Nucleus accumbens (tissue), 56 donors: ENCODE measurements at places on chromosomes 6 and 20.
A peak's percentile ranks its signal among the peaks of the same experiment; 100 is the strongest.

DNA sequence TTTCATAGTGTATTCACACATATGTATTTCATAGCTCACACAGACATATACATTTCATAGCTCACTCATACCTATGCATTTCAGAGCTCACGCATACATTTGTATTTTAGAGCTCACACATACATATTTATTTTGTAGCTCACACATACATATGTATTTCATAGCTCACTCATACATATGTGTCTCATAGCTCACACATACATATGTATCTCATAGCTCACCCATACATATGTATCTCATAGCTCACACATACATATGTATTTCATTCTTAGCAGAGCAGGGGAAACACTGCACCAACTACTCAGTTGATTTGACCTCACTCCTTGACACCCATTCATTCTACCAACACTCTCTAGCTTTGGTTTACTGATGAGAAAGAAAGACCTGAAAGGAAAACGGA, 713.6 kb downstream of the QKI start:
- DNase-seq = no peak

- no peak for DNase-seq
Observed at GRCh38 chr6:4174042-4174441, 38.7 kb upstream of the ECI2 start.

GRCh38 chr20:25699914-25700313, 3.3 kb upstream of the ZNF337 start:
- DNase-seq = no peak

- no peak for DNase-seq
Observed at GRCh38 chr6:43974643-43975230, 152.5 kb downstream of the MRPL14 start.

- DNase-seq = no peak
Observed at GRCh38 chr6:150899231-150899630, 33.7 kb downstream of the MTHFD1L start.

DNA sequence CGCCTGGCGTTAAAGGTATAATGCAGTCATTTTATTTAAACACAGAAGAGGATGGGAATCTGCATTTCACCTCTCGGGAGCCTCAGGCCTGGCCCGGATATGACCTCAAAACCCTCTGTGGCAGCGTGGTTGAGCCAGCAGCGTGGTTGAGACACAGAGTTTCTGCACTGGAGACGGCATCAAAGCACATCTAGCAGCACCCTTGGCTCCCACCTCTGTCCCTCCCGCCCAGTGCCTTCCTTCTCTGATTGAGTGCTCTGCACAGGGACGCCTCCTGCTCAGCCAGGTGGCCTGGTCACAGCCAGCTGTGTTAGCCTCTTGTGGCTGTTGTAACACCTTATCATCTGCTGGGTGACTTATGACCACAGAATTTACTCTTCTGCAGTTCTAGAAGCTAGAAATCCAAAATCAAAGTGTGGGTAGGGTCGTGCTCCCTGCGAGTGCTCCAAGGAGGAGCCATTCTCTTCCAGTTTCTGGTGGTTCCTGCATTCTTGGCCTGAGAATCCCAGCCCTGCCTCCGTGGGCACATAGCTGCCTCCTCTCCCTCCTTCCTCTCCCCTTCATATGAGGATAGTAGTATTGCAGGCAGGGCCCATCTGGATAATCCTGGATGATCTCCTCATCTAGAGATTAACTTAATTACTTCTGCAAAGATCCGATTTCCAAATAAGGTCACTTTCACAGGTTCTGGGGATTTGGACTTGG, 156.7 kb downstream of the SYCP2 start:
- no peak for DNase-seq

GRCh38 chr6:43784049-43784855, 14.2 kb downstream of the VEGFA start:
- DNase-seq = no peak

DNA sequence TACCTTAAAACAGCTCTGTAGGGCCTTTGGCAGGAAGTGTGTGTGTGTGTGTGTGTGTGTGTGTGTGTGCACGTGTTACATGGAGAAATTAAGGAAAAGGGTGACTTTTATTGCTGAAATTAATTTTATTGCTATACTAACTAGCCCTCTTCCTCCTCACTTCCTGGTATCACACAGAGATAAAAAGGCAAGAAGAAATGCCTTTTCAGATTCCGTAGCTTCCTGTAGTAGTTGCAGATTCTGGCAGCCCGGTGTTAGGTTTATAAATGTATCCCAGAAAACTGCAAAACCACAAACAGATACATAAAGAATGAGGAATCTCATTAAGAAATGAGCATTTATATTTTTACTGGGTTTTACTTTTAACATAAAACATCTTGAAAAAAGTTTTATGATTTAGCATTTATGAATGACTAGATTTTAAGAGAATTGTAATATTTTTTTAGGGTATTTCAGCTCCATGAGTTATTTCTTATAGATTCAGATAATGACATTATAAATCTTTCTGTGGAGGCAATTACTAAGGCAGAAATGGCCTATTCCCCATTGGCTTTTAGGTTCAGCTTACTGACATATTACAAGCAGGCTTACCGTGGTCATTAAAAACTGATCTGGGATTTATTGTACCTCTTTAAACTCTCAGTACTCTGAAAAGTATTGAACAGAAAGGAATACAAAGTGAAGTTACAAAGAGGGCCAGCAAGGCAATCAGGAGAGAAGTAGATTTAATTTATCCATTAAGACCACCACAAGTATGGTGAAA, 249.1 kb upstream of the TSHZ2 start:
- DNase-seq = no peak

- no peak for DNase-seq
Observed at GRCh38 chr20:5143851-5144250, 17.0 kb downstream of the CDS2 start.

GRCh38 chr20:431012-431904, 23.2 kb downstream of the RBCK1 start:
- DNase-seq = peak; percentile 19

DNA sequence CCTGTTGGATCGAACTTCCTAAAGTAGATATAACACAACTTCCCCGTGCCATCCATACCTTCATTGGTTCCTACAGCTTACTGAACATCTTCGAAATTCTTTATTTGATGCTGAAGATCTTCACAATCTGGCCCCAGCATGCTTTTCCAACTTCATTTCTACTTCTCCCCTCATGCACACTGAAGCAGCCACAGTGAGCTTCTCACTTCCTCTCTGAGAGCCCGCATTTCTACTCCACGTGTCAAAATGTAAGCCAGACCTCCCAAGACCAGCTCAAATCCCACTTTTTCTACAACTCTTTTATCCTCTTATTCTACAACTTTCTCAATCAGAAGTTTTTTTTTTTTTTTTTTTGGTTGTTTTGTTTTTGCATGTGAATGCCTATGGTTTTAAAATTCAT, 254.7 kb downstream of the GMPR start:
- no peak for DNase-seq
